ENCODE measurements at places on chromosomes 3 and 15.

DNA sequence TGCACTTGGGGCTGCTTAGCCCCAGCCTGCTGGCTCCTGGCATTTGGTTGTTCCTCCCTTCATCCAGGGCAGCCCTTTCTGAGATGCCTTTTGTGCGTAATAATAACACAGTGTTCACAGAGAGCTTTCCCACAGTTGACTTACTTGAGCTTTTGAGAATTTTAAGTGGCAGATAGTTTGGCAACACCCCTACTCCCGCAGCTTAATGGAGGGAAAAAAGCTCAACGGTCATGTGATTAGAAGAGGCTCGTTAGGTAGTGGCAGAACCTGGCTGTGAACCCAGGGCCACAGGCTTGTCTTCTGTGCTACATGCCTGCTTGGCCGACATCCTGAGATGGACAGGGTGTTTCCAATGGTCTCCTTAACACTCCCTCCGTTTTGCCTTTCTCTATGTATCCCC lies 4.7 kb downstream of the KBTBD13 start:
- DNase-seq: no peak

- no peak for DNase-seq
Observed at GRCh38 chr15:75554717-75555116, 24.4 kb downstream of the PTPN9 start.

DNA sequence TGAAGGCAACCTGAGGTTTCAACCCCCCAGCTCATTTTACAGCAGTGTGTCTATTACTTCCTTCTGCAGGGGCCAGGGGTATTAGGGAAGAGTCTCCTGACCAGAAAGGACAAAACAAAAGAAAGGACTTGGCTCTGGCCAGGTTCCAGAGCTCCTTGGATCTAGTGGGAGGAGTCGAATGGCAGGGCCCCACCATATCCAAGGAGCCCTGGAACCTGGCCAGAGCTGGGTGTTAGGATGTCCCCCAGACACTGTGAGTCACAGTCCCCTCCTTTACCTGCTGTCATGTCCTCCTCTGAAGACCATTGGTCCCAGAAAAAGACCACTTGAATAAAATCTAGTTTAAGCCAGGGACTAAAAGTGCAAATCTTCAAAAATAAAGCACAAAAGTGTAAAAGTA lies 113.2 kb downstream of the EEFSEC start:
- no peak for DNase-seq

DNA sequence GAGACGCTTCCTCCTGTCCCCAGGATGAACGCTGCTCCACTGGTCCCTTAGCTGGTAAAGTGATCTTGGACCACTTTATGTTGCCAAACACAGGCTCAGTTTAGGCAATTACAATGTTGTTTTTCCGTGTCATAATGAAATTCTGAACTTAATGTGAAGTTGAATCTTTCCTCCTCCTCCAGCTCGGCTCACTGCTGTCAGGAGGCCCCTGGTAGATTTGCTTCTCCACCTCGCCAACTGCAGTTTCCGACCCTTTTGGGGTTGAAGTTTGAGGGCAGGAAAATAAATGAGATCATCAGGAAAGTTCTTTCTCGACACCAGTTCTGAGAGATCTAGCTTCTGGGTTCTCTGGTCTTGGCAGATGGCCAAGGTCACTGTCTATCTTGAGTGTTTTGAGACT lies 27.8 kb downstream of the CFAP161 start:
- DNase-seq: no peak

DNA sequence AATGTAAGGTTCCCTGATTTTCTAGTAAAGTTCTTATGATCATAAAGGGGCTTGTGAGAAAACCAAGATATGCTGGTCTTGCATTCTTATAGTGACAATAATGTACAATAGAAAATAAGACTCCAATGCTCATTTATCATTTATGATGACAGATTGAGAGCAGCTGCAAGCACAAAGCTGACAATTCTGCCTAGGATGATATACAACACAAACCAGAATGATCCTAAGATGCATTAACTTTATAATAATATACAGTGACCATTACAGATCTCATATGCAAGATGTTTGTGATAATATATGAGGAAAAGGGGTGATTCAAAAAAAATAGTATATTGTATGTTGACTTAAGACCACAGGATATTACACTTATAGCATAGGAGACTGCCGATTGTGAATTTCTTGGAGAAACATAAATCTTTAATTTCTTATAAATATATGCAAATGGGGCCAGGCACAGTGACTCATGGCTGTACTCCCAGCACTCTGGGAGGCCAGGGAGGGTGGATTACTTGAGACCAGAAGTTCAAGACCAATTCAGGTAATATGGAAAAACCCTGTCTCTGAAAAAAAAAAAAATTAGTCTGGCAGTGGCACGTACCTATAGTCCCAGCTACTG lies 387.0 kb downstream of the ZBBX start:
- no peak for DNase-seq

DNA sequence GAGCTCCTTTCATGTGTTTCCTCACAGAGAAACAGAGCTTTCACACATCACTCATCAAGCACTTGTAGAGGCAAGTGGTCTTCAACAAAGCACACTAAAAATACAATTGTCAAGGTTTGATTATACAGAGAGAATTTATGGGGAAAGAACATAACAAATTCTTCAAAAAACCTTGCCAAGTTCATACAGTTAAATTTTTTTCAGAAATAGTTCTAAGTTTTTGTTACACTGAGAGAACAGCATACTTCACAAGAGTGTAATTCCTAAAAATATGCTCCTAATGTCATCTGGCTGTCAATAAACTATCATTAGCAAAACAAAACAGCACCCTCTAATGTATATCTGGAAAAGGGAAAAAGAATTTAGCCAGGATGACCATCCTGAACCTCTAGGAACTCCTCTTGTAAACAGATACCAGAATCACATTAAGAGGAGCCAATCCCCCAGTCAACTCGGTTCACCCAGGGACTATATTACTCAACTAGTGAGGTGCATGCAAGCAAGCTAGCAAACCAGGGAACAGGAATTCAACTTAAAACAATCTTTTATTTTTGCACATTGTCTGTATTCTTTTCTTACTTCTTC lies 63.3 kb downstream of the RAD18 start:
- DNase-seq: no peak

DNA sequence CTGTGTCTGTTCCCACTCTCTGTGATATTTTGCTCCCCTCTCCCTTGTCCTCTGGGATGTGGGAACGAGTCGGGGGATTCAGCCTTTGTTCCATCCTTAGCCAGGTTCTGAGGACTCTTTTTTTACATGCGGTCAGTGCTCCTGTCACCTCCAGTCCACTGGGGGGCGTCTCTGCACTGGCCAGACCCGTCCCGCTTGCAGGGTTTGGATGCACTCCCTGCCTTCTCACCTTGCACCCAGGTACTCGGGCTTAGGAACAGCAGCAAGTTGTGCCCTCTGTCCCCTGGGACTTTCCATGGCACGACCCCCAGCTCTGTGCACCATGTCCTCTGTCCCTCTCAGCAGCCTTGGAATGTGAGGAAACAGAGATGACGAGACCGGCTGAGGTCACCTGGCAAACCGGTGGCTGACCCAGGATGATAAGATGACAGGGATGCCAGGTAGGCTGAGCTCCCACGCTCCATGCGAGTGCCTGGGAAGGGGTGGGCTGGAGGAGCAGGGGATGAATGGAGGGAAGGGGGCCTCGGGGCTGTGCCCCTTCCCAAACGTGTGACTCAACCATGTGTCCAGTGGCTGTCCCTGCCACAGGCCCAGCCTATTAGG lies 27.3 kb upstream of the FGD5 start:
- DNase-seq: no peak

DNA sequence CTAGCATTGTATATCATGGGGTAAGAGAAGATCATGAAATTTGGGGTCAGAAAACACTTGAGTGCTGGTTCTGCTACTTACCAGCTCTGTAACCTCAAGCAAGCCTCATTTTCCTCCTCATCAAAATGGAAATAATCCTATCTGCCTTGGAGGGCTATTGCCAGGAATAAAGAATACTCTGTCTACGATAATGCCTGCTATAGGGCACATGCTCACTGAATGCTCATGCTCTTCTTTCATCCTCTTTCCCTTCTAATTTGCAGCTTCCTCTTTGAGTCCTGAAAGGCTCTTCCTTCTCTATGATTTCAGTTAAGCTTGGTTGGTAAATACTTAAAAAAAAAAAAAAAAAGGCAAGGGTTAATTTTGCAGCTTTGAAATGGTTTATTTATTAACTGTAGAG lies 12.8 kb downstream of the RTP1 start:
- no peak for DNase-seq

GRCh38 chr3:64379221-64379620 lies 154.0 kb upstream of the PRICKLE2 start:
- DNase-seq: no peak

DNA sequence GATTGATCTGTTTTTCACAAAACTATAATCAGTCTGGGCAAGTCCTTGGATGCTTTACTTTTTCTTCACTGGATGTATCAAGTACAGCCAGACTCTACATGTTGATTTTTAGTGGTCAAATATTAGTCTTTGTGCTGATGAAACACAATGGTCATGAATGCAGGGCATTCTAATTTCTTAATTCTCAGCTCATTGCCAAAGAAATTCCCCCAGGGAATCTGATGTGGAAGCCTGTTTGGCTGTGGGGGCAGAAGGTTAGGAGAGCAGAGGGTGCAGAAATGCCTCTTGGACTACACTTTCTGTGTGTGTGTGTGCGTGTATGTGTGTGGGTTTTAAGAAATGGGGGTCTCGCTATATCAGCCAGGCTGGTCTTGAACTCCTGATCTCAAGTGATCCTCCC lies 48.7 kb upstream of the HACD2 start:
- no peak for DNase-seq

DNA sequence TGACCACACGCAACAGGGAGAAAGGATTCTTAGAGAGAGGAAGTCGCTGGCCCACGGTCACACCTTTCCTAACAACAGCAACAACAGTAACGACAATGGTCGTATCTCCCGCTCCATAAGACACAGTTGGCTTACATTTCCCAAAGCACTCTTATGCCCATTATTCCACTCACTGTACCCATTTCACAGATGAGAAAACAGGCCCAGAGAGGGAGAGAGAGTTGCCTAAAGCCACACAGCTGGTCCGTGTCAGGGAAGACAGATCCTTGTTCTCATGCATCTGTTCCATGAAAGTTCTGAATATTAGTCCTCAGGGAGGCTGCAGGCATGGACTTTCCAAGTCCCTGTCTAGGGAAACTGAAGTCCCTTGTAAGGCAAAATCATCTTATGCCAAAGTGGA lies 42.0 kb upstream of the ATP2B2 start:
- no peak for DNase-seq

DNA sequence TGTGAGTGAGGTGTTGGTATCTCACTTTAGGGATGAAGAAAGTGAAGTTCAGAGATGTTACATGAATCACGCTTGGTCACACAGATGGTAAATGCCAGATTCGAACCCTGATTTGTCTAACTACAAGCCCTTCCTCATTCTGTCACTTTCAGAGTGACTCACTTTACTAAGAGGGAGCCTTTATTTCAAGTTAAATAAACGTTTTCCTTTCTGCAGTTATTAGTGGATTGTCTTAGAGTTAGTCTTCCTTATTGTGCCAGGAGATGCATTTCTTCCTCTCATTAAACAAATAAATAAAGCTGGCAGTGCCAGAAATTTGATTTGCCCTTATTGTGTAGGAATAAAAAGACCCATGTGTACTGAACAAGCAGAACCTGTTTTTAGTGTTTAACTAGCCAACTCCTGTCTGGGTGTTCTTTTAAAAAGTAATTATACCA lies 162.5 kb downstream of the AKAP13 start:
- no peak for DNase-seq

DNA sequence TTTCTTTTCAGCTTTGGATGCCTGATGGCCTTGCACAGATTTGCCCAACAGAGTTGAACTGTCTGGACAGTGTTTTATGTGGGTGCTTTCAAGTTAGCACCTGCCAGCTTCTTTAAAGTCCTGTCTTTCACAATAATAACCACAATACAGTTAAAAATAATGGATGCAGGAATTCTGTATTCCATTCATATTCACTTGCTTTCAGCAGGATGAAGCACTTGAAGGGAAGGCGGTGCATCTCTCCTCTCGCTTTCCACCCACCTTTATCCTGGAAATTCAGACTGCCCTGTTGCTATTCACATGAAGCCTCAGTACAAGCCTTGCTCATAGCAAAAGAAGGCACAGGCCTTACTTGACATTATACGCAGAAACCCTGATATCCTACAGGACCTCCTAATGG lies 26.5 kb upstream of the GYG1 start:
- DNase-seq: no peak

DNA sequence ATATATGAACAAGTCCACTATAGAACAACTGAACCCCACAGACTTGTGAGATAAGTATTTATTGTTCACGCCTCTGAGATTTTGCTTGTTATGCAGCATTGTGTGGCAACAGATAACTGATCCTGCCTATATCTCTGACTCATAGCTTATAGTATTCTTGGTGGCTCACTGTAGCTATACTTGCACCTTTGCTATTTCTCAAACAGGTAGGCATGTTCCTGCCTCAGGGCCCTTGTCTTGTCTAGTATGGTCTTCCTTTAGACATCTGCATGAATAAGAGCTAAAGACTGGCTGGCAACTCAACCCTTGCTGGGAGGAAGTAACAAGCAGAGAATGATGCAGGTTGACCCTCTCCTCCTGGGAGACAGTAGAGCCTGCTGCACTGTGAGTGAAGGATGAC lies 256.1 kb downstream of the CHST2 start:
- no peak for DNase-seq

Data from occipital lobe (tissue), 3 donors.